Stimulated activated CD4-positive, alpha-beta T cell treated with anti-CD3 and anti-CD28 coated beads, Interleukin-1b, Interleukin-23, amount 100 ng/mL, for 1 hour (primary cell): ENCODE measurements at places on chromosomes 3 and 15.

GRCh38 chr15:71826196-71826595, 15.8 kb downstream of the NR2E3 start:
- DNase-seq, result no peak

GRCh38 chr3:20043396-20043795, 3.1 kb downstream of the KAT2B start:
- DNase-seq, result no peak

DNA sequence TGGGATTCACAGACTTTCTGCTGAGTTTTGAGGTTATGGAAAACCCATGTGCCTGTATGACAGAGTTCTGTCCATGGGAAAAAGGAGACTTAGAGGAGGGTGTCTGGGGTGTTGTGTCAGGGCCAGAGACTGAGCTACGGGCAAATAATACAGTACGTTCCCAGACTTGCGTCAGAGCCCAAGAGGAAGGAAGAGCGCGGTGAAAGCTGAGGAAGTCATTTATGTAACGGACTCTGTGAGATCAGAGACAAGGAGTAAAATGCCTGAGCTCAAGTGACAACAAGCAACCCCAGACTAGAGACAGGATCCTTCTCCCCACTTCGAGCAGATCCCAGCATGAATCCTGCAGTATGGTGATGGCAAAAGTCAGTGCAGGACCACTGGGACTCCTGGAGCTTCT, 368.6 kb upstream of the MCTP2 start:
- no peak for DNase-seq

DNA sequence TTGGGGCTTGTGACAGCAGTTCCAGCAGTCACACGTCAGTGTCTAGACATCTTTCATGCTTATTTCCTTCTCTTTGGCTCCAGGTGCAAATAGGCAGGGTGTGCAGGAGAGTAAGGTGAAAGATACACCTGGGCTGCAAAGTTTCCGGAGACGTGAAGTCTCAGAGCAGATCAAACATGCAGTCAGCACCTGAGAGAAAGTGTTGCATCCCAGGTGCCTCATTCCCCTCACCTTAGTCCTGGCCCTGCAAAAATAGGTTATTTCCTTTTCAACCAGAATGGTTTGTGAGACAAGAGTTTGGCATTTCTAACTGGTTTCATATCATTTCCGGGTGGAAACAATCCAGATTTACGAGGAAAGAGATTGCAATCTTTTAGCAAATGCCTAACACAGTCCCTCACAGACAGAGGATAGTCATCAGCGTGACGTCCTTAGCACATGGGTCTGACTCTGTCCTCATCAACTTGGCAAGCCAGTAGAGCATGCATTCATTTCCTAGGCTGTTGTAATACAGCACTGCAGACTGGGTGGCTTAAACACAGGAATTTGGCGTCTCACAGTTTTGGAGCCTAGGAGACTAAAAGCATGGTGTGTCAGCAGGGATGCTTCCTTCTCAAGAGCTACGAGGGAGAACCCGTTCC, 58.2 kb upstream of the ARRDC4 start:
- no peak for DNase-seq

DNA sequence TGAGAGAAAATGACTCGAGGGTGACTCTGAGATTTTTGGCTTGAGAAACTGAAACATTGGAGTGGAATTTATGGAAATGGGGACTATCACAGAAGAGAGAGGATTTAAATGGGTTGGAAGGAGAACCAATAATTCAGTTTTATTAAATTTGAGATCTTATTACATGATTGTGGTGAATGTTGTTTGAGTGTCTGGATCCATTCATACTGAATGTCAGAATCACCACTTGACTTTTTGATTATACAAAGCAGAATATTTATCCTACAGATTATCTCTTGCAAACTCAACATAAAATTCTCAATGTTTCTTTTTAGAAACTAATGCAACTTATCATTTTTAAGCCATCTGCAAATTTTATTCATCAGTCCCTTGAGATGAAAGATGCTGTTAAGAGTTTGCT, 332.8 kb downstream of the CNTN3 start:
- no peak for DNase-seq

GRCh38 chr3:156395961-156396710, 158.8 kb downstream of the SSR3 start:
- DNase-seq, result no peak

DNA sequence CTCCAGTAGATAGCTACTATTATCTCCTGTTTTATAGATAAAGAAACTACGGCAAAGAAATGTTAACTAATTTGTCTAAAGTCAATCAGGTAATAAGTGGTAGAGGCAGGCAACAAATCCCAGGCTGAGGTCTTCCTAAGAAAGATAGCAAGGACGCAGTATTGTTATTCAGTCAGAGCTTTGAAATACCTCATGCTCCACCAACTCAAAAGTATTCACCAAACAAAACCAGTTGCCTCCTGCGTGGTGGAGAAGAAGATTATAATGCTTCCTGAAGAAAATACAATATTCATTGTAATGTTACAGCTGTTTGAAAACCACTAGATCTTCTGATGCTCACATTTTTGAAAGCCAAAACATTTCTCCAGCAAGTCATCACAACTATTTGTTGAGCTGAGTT, 138.2 kb upstream of the CNTN4 start:
- no peak for DNase-seq

DNA sequence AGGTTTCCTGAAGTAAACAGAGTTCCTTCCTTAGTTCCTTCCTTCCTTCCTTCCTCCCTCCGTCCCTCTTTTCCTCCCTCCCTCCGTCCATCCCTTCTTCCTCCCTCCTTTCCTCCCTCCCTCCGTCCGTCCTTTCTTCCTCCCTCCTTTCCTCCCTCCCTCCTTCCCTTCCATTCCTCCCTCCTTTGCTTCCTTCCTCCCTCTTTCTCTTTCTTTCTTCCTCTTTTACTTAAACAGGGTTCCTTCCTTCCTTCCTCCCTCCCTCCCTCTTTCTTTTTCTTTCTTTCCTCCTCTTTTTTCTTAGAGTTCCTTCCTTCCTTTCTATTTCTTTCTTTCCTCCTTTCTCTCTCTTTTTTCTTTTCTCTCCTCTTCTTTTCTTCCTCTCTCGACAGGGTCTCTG, 35.2 kb downstream of the ATR start:
- no peak for DNase-seq
